ENCODE measurements at places on chromosomes 2 and 18.

- no peak for DNase-seq
These were observed 1.3 kb upstream of the LYPD1 start for GRCh38 chr2:132671151-132671835.

- no peak for DNase-seq
These were observed 612.4 kb downstream of the FBXO15 start for GRCh38 chr18:73535189-73535588.

DNA sequence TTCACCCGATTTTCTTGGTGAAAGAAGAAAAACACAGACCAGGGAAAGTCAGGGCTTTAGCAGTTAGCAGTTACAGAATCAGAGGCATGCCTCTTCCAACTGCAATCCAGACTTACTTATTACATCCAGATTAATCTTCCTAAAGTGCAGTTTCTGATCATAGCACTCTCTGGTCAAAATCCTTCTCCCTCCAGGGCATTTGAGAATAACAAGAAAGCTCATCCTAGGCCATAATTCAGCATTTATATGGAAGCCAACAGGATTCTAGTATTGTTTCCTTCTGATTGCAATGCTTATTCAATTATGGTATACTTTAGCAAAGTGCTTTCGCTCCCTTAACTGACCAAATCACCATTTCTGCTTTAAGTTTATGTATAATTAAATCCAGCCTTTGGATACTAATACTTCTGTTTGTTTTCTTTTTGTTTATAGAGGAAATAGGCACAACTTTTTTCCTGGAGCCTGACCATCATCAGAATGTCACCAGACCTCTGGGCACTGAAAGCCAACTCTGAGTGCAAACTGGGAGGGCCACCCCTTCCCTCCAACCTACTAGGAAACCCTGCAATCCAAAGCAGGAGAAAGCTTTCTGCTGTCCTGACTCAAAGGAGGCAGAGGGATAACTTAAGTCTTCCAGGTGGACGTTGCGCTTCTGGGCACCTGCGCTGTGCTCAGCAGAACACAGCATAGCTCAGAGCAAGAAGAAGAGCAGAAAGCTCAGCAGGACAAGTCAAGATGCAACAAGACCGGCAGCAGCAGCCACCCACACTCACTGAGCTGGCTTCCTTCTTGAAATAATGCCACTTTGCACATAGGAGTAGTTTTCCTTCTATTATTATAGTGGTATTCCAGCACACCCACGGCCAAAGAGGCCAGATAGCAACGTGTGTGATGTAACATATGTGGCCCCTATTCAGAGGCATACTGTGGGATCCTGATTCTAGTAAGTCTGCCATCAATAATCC lies 99.3 kb downstream of the STK39 start:
- DNase-seq, result no peak

- no peak for DNase-seq
These were observed 77.1 kb downstream of the CYRIA start for GRCh38 chr2:16588565-16588964.

- no peak for DNase-seq
These were observed 6.4 kb upstream of the SP9 start for GRCh38 chr2:174328114-174328960.

DNA sequence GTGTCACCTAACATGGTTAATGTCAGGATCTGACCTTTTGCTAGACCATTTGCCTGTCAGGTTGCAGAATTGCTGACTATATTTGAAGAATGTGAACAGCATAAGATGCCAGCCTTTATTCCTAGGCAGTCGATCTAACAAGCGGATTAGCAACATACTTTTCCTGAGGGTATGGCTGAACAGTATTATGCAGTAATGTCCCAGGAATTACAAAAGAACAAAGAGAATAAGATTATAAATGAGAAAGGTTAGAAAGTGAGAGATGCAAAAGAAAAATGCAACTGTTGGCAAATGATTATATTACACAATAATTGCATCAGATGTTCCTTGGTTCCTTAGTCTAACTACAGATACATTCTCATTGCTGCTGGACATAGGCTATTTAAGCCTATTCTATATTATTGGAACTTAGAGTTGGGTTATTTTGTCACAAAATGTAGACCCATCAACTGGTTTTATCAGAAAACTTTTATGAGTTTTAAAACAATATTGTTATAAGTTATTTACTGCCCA lies 647.1 kb upstream of the CRIM1 start:
- no peak for DNase-seq

GRCh38 chr2:138359532-138359931 lies 142.0 kb upstream of the SPOPL start:
- no peak for DNase-seq

- DNase-seq, result no peak
These were observed 36.2 kb upstream of the CNGA3 start for GRCh38 chr2:98310010-98310409.

DNA sequence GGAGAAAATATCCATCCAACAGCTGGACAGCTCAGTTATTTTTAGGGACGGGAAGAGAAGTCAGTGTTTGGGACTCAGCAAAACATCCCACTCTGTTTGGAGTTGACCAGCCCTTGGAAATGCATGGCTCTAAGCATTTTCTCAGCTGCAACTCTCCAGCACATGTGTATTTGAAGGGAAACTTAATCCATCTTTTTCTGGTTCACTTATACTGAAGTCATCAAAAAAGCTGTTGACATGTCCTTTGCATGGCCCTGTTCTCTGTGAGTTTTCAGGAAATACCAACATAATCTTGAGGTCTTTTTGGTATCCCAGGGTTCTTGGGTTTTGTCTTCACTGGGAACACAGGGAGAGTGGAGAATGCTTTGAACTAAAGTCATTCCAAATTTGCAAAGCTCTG lies 91.9 kb upstream of the CELF4 start:
- no peak for DNase-seq

GRCh38 chr2:200321780-200322534 lies 15.5 kb downstream of the SPATS2L start:
- DNase-seq, result no peak

- no peak for DNase-seq
These were observed 30.9 kb downstream of the TMEM182 start for GRCh38 chr2:102792568-102793208.

DNA sequence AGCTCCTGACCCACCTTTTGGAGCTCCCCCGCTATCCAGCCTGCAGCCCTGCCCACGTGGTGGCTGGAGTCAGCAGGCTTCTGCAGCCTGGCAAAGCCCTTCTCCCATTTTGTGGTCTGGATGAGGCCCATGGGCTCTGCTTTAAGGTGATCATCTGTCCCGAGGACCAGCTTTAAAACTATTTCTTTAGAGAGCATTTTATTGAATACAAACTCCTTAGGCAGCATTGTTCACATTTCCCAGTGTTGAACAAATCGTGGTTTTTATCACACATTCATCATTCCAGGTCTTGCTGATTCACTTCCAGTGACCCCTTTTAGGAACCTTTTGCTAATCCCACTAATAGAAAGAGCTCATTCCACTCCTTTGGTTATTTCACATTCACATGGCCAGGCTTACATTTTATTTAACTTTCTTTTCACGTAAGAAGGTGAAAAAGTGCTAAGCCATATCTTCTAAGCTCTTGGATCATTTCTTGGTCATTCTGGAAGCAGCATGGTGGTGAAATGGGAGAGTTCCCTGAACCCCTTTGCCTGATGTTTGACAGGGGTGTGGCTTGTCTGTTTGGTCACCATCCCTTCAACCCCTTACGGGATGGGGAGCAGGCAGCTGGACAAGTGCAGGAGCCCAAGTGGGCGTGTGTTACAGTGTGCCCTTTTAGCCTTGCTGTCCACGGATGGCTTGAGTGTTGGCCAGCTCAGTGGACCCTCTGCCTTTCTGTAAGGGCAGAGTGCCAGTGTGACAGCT lies 80.4 kb upstream of the RAPGEF4 start:
- no peak for DNase-seq

DNA sequence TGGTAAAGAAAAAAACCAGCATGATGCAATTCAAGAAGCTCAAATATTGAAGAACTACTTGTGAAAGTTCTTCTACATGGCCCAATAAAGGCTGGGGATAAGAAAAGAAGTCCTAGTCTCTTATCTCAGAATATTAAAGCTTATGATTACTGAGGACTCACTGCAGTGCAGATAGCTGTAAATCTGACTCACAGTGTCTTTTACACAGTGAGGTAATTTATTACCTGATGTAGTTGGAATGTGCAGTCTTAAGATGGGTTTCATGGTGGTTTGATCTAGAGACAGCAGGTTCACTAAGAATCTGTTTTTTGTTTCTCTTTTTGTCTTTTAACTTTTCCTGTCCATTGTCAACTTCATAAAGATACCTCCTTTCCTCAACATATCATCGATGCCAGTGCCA lies 484.0 kb upstream of the MAP2 start:
- no peak for DNase-seq

DNA sequence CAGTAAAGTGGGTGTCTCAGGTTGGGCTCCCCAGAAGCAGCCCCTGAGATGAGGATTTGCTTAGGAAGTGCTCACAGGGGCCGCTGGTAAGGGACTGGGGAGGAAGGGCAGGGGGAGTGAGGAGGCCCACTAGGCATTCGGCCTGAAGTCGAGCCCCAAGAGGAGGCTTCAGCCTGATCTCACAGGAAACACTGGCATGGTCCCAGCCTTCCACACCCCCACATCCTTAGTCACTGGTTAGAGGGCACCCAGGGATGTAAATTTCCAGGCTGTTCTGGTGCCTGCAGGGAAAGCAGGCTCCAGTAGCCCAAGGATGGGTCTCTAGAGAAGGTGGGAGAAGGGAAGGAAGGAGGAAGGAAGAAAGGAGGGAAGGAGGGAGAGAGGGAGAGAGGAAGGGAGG lies 22.4 kb upstream of the KCNK3 start:
- DNase-seq, result no peak

DNA sequence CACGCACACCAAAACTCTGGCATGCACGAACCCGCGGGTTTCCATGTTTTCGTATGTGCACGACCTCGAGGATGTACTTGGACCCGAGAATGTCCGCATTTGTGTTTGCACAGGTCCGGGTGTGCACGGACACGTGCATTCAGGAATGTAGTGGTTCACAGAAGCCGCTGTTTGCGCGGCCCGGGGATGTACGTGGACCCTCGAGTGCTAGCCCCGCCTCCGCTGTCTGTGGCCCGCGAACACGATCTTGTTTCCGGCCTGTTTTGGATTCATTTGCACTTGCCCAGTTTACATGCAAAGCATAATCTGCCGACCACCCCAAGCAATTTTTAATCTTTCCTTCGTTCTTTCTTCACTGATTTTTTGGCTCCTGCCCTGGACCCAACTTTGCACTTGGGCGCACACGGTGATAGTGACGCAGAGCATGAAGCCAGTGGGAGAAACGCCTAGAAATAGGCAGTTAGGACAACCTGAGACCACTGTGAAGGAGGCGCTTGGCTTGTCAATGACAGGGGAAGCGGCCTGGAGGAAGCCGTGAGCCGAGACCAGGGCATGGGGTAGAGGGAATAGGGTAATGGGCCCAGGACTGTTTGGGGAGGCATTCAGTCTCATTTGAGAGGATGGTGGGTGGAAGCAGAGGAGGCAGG lies 45.4 kb upstream of the PTMA start:
- DNase-seq, result no peak

- no peak for DNase-seq
These were observed 57.1 kb downstream of the EMX1 start for GRCh38 chr2:72974436-72974754.

- no peak for DNase-seq
These were observed 75.9 kb upstream of the LCLAT1 start for GRCh38 chr2:30371028-30371689.

DNA sequence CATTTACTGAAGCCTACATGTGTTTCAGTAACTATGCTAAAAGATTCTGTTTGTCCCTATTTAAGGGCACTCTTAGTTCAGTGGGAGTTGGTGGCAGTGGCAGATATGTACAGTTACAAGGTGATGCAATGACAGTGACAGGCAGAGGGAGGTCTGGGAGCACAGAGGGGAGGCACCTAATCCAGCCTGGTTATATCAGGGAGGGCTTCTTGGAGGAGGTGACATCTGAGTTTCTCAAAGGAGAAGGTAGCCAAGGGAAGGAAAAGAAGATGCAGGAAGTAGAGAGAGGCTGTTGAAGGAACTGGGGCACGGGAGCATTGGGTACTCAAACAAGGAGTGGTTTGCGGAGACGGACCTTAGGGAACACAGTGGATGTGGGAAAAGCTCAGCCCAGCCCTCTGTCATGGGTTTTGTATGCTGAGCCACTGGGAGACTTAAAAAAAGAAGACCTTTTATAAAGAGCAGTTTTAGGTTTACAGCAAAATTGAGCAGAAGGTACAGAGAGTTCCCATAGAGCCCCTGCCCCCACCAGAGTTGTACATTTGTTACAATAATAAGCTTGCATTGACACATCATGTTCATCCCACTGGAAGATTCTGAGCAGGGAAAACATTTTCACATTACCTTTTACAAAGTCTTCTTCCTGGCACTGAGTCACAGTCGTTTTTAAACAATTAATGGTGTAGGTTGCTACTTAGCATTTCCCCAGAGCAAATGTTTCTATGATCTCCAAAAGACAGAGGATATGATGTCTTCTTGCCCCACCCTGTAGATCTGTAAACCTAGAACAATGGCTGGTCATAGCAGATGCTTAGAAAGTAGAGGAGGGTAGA lies 83.0 kb upstream of the TAF1B start:
- no peak for DNase-seq

DNA sequence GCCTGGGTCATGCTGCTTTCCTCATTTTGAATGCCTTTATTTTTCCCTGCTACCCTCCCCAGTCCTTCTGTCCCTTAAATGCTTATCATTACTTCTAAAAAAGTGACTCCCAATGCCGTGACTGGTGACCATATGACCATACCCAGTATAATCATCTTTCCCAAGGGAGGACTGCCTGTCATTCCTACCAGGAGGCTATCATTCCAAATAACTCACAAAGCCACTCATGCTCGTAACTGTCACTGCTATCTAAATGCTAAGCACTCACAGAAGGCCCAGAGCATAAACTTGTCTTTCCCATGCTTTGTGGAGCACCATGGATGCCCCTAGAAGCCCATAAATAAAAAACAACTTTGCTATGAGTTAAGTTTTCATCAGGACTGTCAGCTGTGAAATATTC lies 38.7 kb upstream of the CREB1 start:
- DNase-seq, result no peak

- no peak for DNase-seq
These were observed 115.2 kb upstream of the TFCP2L1 start for GRCh38 chr2:121400201-121400600.

DNA sequence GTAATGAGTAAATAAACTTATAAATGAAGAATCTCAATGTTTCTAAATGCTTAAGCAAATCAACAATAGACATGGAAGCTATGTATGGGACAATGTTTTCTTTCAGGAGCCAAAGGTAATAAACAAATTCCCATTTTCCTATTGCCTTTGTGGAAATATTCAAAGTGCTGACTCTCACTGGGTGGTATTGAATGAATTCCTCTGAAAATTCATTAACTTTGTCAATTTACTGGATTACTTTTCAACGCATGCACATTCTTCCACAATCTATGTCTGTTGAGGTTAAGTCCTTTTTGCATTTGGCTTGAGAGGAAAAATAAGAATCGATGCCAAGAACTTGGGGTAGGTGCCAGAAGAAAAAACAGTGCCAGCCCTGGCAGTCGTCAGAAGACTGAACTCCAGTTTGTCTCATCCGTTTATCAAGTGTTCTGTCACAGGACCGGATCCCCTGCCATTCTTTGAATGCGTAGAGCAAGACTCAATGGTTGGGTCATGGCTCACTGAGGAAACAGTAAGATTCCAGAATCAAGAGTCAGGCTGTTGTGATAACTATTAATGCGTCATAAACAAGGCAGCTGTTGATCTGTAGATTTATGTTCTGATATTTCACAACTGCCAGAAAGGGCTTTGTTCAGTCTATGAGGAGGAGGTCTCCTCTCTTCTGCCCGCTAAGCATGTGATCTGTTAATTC lies 133.3 kb downstream of the GFPT1 start:
- no peak for DNase-seq
